SK-N-MC (cell line): ENCODE measurements at places on chromosomes 4 and X.

GRCh38 chr4:101857176-101857575 lies 66.6 kb downstream of the BANK1 start:
- DNase-seq, result no peak

GRCh38 chr4:6770581-6771228 lies 11.8 kb upstream of the KIAA0232 start:
- no peak for DNase-seq

- DNase-seq, result no peak
Observed at GRCh38 chrX:149313871-149314371, 191.2 kb downstream of the IDS start.

DNA sequence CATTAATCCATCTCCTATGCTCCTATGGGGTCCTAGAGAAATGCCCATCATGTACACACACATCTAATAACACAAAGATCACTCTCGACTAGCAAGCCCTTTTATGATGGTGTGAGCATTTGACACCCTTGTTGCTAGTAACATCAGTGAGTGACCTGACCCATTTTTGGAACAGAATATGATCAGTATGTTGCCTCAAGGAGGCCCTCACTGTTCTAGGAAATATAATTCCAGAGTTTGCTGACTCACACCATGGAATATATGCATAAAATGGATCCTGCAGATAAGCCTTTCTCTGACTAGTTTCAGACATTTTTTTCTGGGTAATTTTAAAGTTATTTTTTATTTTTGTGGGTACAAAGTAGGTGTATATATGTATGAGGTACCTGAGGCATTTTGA lies 121.8 kb downstream of the AR start:
- DNase-seq, result no peak

- no peak for DNase-seq
Observed at GRCh38 chr4:71570492-71570891, 213.4 kb downstream of the GC start.

GRCh38 chr4:173317004-173317403 lies 17.2 kb downstream of the HMGB2 start:
- no peak for DNase-seq
